ENCODE measurements at places on chromosomes 4 and X. TPM values are rescaled to one million over a fixed set of nuclear protein-coding genes. Genes with fewer than 3 reads are reported as not detected.

DNA sequence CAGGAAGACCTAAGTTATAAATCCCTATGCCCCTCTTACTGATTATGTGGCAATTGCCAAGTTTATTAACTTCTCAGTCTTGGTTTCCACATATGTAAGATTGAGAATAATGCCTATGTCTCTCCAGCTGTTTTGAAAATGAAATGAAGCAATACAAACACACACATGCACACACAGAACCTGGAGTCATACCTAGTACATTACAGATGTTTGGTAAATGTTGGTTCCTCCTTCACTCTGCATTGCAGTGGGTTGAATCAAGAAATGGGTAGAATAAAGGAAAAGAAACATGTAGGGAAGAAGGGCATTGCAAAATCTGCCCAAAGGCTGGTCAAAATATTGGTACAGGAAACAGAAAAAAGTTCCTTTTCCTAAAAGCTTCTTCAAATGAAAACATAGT lies 309.9 kb upstream of the EMCN start:
- no peaks in the 10 kb centered on the region for H3K36me3 ChIP-seq
- no peaks in the 10 kb centered on the region for H3K4me1 ChIP-seq
- no peak overlapping the region for H3K27ac ChIP-seq
- no peaks in the 10 kb centered on the region for H3K27me3 ChIP-seq
- H3K4me3 ChIP-seq, result no peak overlapping the region
- no peak for ATAC-seq

Gene KCTD8
- 4.4 TPM for total RNA-seq

GRCh38 chr4:22070256-22070655 lies 121.7 kb upstream of the KCNIP4 start:
- no peak overlapping the region for H3K4me3 ChIP-seq
- no peaks in the 10 kb centered on the region for H3K4me1 ChIP-seq
- no peaks in the 10 kb centered on the region for H3K27me3 ChIP-seq
- H3K36me3 ChIP-seq, result no peaks in the 10 kb centered on the region

- H3K4me3 ChIP-seq, result no peak overlapping the region
- H3K27me3 ChIP-seq, result no peaks in the 10 kb centered on the region
- H3K4me1 ChIP-seq, result no peaks in the 10 kb centered on the region
- ATAC-seq, result no peak
- no peaks in the 10 kb centered on the region for H3K36me3 ChIP-seq
These were observed 40.5 kb upstream of the ARSJ start for GRCh38 chr4:114019969-114020358.

Gene SH2D1A
- total RNA-seq, result 2.8 TPM

Measured in gastroesophageal sphincter (tissue), 4 donors.